Stimulated activated CD4-positive, alpha-beta T cell treated with anti-CD3 and anti-CD28 coated beads, Interleukin-12 subunit alpha, Interleukin-12 subunit beta, amount 100 ng/mL, for 48 hours (primary cell): ENCODE measurements at places on chromosomes 4 and X.

- DNase-seq, result no peak
These were observed 1177.6 kb downstream of the ADGRL3 start for GRCh38 chr4:62377700-62378099.

- no peak for DNase-seq
These were observed 39.2 kb upstream of the UGT2B7 start for GRCh38 chr4:69056921-69057550.

GRCh38 chrX:19121466-19121865 is 802 bp downstream of the ADGRG2 start:
- no peak for DNase-seq

GRCh38 chr4:74624351-74625151 is 169.8 kb downstream of the BTC start:
- no peak for DNase-seq

DNA sequence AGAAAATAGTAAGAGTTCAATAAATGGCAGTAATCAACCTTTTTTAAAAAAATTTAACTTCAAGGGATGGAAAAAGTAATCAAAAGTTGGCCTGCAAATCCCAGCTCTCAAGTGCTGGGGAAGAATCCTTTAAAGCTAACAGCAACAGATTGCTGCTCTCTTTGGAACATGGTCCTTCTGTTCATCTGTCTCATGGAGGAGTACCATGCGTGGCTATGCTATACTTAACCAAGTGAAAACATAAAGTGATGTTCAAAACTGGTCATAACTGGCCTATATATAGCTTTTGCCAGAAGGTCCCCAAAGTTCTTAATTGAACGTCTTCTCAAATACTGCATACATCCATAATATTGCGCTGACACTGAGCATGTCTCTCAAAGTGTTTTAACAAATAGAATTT is 154.4 kb downstream of the GABRB1 start:
- DNase-seq, result no peak

- DNase-seq, result no peak
These were observed 6.3 kb upstream of the OTUD4 start for GRCh38 chr4:145186729-145187128.

DNA sequence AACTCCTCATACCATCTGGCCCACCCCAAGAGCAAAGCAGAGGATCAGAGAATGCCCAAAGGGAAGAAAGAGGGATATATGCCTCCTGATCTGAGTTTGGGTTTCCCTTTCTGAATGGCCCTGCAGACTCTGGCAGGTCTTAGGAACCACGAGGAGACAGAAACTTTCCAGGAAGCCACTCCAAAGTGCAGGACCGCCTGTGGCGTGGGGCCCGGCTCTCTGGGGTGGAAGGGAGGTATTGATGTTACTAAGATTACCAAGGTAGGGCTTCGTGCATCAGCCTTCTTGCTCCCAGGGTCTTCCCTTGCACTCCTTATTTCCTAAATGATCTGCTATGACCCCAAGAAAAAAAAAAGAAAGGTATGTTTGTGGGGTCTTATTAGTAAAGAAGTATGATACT is 41.9 kb upstream of the SPRY1 start:
- no peak for DNase-seq

- no peak for DNase-seq
These were observed 379.9 kb downstream of the TRAM1L1 start for GRCh38 chr4:116705466-116705865.

DNA sequence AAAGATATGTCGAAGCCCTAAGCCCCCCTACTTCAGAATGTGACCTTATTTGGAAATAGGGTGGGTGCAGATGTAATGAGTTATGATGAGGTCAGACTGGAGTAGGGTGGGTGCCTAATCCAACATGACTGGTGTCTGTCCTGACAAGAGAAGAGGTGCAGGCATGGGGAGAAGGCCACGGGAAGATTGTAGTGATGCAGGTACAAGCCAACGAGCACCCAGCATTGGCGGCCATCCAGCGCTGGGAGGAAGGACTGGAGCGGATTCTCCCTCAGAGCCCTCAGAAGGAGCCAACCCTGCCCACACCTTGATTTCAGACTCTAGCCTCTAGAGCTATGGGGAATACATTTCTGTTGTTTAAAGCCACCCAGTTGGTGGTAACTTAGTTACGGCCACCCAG is 237.2 kb downstream of the EVC2 start:
- no peak for DNase-seq

- DNase-seq, result no peak
These were observed 252.8 kb upstream of the SLC7A11 start for GRCh38 chr4:138494931-138495330.

DNA sequence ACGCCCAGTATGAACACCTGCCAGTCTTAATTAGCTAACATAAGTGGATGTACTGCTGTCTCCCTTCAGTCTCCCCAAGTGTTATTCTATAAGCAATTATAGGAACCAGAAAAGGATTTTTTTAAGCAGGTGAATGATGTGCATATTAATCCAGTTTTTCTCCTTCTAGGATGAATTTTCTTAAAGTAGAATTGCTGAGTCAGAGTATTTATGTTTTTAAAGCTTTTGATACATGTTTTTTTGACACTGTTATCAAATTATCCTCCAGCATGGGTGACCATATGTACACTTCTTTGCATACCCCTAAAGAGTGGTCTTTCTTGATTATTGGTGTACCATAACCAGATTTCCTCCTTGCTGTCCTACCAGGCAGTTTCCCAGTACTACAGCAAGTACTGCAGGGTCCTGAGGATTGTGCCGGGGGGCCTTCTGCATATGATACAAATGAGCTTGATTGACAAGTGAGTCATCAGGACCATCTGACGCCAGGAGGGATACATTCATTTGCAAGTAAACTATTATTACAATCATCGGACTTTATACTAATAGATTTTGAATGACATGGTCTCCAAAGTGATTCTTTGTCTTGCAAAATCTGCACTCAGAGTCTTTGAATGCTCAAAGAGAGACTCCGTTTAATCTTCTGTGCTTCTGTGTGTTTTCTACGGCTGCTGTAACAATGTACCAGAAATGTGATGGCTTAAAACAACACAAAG is 10.7 kb upstream of the PCYT1B start:
- no peak for DNase-seq

- DNase-seq, result no peak
These were observed 126.9 kb downstream of the MFAP3L start for GRCh38 chr4:169899295-169899694.
